SK-N-SH (cell line): ENCODE measurements at places on chromosomes 3 and 15. TPM values are rescaled to one million over a fixed set of nuclear protein-coding genes. Genes with fewer than 3 reads are reported as not detected.

ATP13A4 gene
- polyA plus RNA-seq: 0.02 and 0.03 TPM in 2 replicates

CACNA2D2 gene
- 1.1 and 2.8 TPM in 2 replicates for polyA plus RNA-seq

- no peaks in the 10 kb centered on the region for H3K36me3 ChIP-seq
- H3K27ac ChIP-seq: no peak overlapping the region
- no peaks in the 10 kb centered on the region for H3K27me3 ChIP-seq
- peaks cover 5% of the 10 kb centered on the region for H3K4me1 ChIP-seq
- H3K4me3 ChIP-seq: no peak overlapping the region
- DNase-seq: peak; percentile 51
Observed at GRCh38 chr15:26892182-26892518, 25.3 kb downstream of the GABRA5 start.

DNA sequence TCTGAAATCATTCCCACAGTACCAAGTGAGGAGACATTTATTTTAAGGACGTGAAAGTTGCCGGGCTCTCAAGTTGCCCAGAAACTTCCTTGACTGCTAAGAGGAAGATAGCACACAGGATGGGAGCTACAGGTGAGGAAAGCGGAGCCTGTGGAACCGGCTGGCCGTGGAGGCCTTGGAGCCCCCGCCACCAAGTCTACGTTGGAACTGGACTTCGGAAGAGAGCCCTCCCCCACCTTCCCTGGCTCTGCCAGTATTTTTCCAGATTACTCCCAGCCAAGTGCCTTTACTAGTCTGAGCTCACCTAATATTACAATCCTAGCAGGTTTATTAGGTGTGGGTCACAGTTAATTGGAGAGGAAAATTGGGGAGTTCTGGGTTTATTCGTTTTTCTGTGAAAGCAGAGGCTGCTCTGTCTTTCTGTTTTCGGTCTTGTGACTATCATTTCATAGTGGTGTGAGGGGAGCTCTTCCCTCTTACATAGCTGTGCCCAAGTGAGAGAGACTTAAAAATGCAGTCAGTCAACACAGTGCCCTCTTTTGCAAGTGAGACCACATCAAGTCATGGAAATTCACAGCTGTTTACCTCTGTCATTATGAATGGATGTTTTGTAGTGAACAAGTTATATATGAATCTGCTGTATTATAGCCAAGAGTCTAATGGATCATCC is 6.8 kb downstream of the BOC start:
- no peak for DNase-seq
- H3K27me3 ChIP-seq: no peaks in the 10 kb centered on the region
- H3K4me3 ChIP-seq: no peak overlapping the region
- H3K27ac ChIP-seq: no peak overlapping the region
- H3K4me1 ChIP-seq: no peaks in the 10 kb centered on the region

SLC22A14 gene
- polyA plus RNA-seq: 0.10 and 0.16 TPM in 2 replicates
